ENCODE measurements at places on chromosomes 16 and 17. TPM values are rescaled to one million over a fixed set of nuclear protein-coding genes. Genes with fewer than 3 reads are reported as not detected.

DNA sequence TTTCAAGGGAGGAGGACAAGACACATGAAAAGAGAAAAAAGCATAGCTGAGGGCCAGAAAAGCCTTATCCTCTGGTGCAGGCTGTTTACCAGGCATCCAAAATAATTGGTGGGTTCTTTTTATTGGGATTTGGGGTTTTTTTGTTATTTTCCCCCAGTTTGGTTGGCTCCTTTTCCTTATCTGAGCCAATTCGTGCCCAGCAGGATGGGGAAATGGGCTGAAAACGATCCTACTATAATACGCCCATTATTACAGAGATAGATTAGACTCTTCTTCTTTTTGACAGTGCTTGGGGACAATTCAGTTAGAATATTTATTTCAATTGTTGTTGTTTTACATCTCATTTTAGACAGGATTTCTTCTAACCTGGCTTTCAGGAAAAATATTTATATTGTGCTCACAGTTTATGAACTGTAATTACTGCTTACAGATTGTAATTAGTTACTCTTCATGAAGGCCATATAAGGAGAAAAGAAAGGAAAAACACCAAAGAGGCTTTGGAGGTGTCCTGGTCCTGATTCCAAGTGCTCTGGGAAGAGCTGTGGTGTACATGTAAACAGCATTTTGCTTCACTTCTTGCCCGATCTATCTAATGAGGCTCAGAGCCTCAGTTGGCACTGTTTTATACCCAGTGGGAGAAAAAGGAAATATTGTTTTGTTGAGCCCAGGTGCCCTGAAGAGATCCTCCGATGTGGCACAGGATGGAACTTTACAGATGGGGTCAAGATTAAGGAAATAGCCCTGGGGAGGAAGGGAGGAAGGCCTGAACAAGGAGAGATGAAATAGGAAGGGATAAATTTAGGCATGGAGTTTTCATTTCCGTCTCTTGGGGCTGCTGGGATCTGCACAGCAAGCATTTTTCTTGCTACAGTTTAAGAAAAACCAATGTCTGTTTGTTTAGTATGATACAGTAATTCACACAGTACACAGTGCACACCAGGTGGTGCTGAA, 611 bp upstream of the ANKRD40 start:
- DNase-seq, result peak; percentile 32

GRCh38 chr16:2278956-2279800, 11.3 kb upstream of the RNPS1 start:
- no peak for DNase-seq

DNA sequence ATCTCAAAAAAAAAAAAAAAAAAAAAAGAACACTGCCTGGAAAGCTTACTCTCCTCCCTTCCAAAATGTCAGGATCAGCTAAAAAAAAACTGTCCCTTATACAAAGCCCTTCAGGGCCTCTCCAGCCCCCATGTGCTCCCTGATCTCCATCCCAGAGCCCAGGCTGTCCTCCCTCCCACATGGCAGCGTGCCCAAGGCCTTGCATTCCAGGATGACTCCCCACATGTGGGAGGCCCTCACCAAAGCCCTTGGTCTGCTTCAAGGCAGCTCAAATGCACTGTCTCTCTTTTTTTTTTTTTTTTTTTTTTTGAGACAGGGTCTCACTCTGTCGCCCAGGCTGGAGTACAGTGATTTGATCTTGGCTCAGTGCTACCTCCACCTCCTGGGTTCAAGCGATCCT, 2.3 kb downstream of the FDXR start:
- peak; percentile 66 for DNase-seq

- peak; percentile 93 for DNase-seq
Observed at GRCh38 chr17:66542129-66542966, 239.9 kb downstream of the PRKCA start.

DNA sequence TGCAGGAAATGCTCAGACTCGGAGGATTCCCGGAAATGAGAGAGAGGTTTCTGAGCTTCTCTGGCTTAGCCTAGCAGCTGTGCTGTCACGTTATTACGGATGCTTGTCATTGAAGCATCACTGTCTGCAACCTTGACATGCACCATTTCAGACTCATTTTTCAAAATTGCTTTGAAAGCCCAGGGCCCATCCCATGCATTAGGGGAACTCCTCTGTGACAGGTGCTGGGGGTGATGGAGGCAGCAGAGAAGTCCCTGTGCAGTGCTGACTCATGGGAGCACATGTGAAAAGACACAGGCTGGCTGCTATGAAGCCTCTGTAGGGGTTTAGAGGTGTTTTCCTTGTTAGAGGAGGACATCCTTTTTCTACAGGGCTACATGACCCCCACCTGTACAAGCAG, 214.0 kb upstream of the MPHOSPH6 start:
- no peak for DNase-seq

- peak; percentile 92 for DNase-seq
Observed at GRCh38 chr17:42354956-42355843, 33.0 kb downstream of the STAT3 start.

DNA sequence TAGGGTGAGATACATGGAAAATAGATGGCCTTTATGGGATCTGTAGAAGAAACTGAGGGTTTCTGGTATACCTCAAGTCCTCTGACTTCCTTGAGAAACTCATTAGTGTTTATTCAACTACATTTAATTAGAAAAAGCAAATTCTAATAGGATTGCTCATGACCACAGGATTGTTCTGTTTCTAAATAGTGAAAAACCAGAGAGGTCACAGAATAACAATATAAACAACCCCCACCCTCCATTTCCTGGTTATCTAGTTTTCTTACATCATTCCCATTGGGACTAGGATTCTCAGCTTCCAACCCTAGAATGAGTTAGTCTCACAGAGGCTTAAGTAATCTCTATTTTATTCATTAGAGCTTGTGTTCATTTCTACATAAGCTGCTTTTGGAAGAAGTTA, 30.0 kb downstream of the SF3B3 start:
- DNase-seq, result peak; percentile 98

DNA sequence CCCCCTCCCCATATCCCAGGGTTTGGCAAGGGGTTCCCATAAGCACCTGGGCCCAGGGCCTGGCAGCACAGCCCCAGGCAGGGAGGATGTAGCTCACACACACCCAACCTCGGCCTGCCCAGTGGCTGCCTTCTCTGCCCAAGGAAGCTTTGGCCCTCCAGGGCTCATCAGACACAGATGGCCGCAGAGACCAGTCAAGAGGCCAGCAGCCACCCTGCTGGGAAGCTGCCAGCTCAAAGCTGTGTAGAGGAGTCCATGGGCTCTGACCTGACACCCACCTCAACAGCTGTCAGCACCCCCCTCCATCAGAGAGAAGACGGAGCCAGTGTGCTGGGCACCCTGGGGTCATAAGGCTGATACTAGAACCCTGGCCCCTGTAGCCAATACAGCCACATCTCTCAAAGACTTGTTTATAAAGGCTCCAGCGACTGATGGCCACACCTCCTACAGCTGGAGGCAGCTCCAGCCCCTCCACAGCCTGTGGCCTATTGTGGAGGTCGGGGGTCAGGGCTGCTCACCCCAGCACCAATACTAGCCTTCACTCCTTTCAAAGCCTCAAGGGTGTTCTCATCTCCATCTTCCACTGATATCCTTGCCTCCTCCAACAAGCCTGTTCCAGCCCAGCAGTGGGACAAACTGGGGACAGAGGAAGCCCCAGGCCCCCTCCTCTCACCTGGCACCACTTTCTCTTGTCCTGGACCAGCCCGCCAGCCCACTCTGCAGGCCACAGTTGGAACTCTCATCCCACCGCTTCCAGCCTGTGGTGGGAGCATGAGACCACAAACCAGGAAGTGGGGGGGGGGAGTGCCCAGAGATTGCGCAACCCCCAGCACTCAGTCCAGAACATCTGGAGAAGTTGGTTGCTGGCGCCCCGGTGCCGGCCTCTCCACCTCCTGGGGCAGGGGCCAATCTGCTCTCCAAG, 2.2 kb upstream of the MPG start:
- peak; percentile 97 for DNase-seq

DNA sequence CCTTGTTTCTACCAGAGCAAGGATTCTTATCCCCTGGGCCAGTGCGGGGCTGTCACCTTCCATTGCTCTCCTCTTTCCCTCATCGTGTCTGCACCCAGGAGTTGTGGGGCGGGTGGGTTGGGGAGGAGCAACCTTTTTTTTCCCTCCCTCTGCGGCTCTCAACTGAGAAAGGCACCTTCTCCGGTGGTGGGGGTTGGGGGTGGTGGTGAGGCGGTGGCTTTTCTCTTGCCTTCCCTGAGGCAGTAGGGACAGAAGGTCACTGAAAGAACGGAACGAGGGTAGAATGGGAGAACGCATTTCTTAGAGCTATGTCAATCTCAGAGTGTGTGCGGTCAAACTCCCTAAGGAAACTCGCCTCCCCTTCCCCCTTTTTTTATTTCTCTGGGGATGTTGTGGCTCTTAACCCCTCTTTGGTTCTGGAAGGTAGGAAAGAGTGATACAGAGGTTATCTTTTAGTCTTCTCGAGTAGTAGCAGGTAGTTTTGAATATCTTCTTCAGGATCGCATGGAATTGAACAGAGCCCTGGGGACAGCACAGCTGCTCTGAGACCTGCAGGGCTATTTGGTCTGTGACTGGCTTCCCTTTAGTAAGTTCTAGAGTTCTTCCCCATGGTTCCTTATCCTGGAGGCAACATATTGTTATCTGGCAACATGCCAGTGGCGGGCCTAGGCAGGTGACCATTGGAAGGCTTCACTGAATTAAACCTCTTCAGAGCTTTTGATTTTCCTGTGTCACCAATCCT, 994 bp downstream of the CLTC start:
- peak; percentile 52 for DNase-seq

DNA sequence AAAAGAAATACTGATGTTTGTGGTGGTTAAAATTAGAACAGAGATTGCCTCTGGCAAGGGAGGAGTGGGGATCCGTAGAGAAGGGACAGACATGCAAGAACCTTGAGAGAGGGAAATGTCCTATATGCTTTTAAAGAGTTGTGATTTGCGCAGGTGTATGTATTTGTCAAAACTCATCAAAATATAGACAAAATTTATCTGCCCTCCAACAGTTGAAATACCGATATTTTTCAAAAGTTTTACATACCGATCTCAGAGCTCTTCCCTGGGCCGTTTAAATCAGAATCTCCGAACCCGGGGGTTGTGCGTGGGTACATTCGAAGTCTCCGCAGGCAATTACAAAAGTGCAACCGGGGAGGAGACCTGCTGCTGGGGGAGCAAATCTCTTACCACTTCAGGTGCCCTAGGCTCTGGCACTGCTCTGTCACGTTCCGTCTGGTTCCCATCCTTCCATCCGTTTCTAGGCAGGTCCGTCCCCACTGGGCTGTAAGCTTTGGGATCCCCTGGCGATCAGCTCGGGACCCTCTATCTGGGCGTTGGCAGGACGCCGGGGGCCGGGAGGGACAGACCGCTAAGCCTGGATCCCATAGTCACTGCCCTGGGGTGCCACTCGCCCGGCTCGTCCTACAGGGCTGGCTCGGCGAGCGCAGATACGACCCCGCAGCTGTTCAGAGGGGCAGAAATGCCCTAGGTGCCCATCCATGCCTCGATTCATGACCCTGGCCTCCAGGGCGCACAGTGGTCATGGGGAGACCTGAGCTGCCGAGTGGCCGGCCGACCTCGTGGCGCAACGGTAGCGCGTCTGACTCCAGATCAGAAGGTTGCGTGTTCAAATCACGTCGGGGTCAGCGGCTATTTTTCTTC, 4.2 kb downstream of the BORCS6 start:
- DNase-seq, result peak; percentile 74

DNA sequence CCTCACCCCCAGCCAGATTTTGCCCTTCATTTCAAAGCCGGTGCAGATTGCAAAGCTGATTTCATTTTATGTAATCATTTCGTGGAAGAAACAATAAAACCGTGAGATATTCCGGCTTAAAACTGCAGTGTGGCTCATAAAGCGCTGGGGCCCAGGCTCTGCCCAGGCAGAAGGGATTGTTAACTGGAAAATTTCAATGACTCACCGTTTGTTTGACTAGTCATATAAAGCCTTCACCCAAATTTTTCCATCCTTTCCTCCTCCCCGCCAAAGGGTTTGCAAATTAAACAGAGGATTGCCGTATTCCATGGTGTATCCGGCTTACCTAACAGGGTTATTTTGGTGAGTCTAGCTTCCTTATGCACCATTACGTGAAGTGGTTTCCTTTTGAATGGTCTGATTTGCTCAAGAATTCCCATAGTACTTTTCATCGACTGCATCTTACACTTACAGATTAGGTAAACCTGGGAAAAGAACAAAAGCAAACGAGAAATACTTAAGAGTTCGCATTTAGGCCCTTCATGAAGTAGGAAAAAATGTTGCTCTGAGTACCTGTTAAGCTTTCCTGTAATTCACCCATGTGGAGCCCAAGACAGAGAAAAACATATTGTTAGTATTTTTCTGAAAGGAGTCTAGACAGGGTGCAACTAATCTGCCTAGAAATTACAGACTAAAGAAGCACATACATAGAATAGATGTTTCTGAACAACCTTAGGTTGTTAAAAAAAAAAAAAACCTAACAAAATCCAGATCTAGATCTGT, 949 bp upstream of the GSPT1 start:
- peak; percentile 91 for DNase-seq

DNA sequence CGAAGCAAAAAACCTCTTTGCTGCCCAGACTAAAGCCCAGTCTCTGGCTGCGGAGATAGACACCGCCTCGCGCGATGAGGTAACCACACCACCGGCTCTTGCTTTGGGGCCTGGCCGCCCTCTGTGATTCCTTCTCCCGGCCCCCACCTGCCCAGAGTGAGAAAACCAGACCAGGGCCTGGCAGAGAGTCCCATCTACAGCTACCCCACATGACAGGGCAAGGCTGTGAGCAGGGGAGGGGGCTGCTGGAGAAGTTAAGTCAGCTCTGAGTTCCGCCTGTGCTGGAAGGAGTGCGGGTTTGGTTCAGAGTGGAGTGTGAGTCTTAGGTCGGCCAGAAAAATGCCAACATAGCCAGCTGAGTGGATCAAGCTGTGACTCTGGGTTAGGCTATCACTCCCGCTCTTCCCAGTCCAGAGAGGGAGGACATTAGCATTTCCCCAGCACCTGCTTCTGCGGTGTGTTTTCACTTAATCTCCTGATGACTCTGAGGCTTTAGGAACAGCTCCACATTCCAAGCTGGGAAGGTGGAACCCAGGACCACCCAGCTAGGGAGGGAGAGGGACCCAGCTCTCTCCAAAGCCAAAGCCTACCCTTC, 139.0 kb downstream of the RAB11FIP4 start:
- no peak for DNase-seq

DNA sequence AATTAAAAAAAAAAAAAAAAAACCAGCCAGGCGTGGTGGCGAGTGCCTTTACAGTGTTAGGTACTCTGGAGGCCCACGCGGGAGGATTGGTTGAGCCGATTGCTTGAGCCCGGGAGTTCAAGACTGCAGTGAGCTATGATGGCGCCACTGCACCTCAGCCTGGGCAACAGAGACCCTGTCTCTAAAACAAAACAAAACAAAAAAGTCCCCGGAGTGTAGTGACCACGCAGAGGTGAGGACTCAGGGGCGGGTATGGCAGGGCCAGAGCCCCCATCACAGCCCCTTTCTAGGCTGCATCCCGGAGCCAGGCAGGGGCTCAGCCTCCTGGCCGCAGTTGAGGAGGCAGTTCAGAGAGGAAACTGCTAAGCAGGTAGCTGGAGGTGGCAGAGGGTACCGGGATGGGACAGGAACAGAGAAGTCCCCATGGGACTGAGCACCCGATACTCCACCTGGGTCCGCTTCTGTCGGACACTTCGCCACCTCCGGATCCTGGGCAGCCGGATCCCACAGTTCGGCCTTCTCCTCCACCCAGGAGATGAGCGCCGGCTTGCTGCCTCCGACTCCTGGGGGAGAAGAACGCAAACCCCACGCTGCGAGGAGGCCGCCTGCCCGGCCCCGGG, 800 bp downstream of the ZNF747 start:
- no peak for DNase-seq

C16orf86 gene
- total RNA-seq, result 1.3 TPM

SLC12A3 gene
- total RNA-seq, result not detected

PRCD gene
- total RNA-seq, result 2.2 TPM

TPSG1 gene
- total RNA-seq, result not detected

FBXW10 gene
- 0.32 TPM for total RNA-seq

CD300A gene
- not detected for total RNA-seq

PRKAR1A gene
- total RNA-seq, result 260 TPM

ZNF423 gene
- 0.32 TPM for total RNA-seq

OTOA gene
- under 0.01 TPM for total RNA-seq

All from fibroblast of villous mesenchyme (primary cell).